Stimulated activated CD4-positive, alpha-beta T cell treated with anti-CD3 and anti-CD28 coated beads, TNF-alpha, amount 100 ng/mL, for 48 hours (primary cell): ENCODE measurements at places on chromosomes 6 and 20.

DNA sequence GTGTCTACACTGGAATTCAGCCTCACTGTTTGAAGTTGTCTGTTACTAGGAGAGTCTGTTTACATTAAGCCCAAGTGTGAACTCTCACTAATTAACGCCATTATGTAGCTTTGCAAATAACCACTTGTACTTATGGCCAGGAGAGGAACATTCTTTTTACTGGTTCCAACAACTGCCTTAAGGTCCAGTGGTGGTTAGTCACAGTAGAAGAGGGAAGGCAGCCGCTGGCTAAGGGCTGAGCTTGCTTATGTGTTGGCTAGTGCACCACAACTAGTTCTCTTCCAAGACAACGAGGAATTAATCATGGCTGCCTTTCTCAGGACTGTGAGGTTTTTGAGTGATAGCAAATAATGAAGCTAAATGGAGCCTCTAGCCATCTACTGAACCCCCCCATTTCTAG is 14.9 kb upstream of the SLC22A23 start:
- no peak for DNase-seq

DNA sequence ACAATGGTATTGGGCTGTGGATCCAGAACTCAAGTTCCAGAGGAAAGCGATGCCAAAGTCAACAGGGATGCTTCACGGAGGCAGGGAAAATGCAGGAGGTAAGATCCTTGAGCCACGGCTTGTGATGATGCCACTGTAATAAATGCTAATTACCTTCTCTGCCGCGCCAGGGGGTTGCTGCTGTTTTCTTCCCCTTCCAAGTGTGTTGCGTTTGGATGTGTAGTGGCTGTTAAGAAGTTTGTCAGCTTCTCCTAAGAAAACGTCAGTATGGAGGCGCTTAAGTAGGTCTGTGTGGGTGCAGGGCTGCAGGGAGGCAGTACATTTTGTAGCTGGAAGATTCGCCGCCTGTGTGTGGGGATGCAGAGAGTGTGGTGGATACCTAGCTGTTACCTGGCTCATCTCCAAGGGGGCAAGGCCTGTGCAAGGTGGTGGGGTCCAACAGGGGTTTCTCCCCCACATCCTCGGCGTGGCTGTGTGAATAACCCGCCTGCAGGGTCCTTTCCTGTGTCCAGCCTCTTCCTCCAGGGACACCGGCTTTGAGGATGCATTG is 318.7 kb downstream of the CDH4 start:
- no peak for DNase-seq

GRCh38 chr20:52015155-52015554 is 176.4 kb downstream of the ZFP64 start:
- no peak for DNase-seq

DNA sequence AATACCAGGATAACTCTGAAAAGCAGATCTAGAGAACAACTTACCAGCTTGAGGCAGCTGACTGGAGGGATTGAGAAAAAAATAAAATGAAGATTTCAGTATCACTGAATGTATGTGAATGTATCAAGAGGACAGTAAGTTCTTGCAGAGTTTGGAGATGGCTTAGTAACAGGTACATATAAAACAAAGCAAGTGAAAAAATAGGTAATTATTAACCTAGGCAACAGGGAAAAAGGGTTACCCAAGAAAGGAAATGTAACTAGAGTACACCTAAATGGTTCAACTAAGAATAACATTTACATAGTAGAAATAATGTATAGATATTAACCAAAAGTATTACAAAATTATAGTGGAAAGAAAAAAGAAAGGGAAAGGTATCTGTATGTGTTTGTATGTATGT is 67.3 kb downstream of the NRSN1 start:
- no peak for DNase-seq

DNA sequence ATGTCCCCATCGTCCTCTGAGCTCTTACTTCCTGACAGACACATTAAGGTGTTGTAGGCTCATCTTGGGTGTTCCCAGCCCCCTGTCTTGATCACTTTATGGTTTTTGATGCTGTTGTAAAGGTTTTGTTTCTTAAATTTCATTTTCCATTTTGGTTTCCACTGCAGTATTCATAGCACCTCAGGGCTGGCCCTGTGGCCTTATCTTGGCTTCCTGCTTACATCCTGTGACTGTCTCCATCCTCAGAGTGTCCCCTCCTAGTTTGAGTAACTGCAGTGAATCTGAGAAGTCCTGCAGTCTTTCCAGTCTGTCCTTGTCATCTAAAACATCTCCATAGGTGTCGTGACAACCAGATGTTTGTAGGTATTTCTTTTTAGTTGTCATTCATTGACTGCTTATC is 50.9 kb downstream of the JARID2 start:
- DNase-seq, result no peak
